ENCODE measurements at places on chromosomes 3 and 15.

DNA sequence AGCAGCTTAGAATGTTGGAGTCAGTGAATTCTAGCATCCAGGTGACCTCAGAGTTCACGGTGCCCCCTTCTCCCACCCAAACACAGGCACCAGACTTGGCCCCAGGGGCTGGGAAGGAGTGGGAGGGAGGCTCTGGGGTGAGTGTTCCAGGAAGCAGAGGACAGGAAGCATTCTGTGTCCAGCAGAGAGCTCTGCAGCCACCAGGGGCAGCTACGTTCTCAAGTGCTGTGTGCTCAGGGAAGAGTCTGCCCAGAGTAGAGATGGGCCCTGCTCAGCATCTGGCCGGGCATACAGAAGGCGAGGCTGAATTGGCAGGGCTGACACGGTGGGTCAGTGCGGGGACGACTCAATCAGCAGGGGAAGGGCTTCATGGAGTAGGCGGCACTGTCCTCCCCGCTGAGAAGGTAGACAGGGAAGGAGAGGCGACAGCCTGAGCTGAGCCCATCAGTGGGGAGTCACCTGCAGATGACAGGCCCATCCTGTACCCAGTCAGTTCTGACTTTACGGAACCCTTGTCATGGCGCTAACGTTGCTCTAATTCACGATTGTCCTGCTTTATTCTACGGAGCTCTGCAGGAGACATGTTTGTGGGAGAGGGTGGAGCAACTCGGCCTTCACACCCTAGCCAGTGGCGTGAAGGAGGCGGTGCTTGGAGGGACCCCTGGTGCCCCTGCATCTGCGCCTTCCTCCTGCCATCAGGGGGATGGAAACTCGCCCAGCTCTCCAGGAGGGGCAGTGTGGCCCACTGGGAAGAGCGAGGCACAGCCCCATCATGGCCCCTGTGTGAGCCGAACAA lies 82.2 kb downstream of the C3orf70 start:
- no peak for DNase-seq

- DNase-seq, result no peak
These were observed 23.5 kb upstream of the TRPM1 start for GRCh38 chr15:31125061-31125460.

- no peak for DNase-seq
These were observed 256.4 kb downstream of the NR2F2 start for GRCh38 chr15:96586901-96587300.

- no peak for DNase-seq
These were observed 54.9 kb downstream of the ABCC5 start for GRCh38 chr3:183962807-183963206.

DNA sequence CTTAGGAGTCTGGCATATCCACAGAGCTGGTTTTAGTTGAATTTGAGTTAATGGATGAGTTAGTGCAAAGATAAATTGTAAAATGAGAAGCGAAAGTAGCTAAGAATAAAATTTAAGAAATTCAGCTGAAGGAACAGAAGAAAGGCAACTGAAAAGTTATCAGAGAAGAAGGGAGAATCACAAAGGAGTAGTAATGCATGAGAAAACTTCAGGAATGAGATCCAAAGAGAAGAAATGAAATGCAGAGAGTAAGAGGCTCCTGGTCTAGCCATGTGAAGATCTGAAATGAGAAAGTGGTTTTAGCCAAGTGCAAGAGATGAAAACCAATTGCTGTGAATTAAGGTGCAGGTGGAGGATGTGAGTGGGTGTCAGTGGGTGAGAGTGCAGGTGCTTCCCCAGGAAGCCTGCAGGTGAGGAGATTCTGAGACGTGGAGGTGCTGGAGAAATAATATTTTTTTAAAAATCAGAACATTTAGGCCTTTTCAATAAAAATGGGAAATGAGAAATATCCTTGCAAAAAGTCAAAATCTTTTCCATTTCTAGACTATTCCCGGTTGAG lies 18.5 kb downstream of the KBTBD8 start:
- DNase-seq, result no peak

All from left ventricle myocardium superior (tissue), 1 donor.